ENCODE measurements at places on chromosomes 2 and 18.
A peak's percentile ranks its signal among the peaks of the same experiment; 100 is the strongest.

GRCh38 chr2:68040078-68040477, 22.7 kb downstream of the C1D start:
- DNase-seq: no peak

- no peak for DNase-seq
These were observed 133.4 kb downstream of the FTCDNL1 start for GRCh38 chr2:199717587-199717907.

DNA sequence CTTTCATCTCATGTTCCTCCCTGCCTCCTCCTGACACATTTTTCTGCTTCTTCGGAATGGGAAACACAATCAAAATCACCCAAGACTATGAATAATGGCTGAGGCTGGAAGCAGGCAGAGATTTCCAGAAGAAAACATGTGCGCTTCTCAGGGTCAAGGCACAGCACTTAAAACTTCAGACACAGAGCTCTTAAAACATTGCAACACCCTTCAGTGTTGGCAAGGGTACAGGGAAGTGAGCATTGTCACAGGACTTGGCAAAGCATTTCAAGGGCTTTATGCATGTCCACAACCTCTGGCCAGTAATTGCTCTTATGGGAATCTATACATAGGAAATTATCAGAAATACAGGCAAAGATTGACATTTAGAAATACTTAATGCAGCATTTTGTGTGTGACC, 477.6 kb upstream of the KLHL29 start:
- no peak for DNase-seq

- DNase-seq: no peak
These were observed 46.9 kb downstream of the LNPK start for GRCh38 chr2:175955136-175955535.

DNA sequence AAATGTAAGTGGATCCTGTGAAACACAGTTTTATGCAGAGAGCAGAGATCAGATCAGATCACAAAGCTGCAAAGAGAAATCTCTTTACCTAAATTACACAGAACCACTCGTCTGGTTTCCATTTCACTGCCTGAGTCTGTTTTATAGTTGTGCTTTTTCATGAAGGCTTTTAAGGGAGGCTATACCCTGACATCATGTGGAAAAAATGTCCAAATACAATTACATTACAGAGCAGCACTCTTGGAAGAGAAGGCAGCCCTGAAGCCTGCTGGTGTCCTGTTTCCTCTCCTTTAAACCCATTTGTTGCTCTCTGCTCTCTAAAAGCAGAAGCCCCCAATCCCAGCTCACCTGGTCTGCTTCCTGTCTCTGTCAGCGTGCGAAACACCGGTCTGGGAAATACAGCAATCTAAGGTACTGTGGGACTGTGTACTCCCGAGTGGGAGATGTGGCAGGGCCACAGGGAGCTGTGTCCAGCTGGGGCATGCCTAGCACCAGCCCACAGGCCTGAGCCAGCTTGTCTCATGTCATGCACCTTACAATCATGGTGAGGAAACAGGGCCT, 24.8 kb upstream of the ZFP36L2 start:
- DNase-seq: peak; percentile 37

DNA sequence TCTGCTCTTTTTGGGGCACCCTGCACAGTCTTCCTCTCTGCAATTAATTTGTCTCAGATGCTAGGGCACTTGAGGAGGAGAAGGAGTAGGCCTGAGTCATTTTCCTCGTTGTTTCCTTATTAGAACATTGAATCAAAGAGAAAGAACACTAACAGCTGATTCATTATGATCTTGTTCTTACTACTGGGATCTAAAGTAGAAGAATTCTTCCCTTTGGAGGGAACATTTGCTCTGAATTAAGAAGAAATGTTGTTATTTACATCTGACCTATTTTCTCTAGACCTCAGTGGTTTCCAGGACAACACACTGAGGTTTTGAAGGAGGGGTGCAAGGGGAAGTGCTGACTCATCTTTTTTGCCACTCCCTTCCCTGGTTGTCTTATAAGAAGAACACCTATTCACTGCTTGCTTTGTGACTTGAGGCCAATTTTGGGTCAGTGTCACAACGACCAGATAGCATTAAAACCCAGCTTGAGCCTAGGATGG, 24.3 kb upstream of the STAT1 start:
- no peak for DNase-seq

GRCh38 chr2:157470321-157470720, 26.4 kb upstream of the CYTIP start:
- DNase-seq: no peak

- DNase-seq: no peak
These were observed 2.3 kb upstream of the GLI2 start for GRCh38 chr2:120733238-120733932.

- DNase-seq: no peak
These were observed 207.4 kb upstream of the NRP2 start for GRCh38 chr2:205474741-205475415.

GRCh38 chr18:49186242-49186641, 235.5 kb upstream of the SMAD7 start:
- DNase-seq: no peak

- DNase-seq: peak; percentile 48
These were observed 259.8 kb upstream of the LYPD1 start for GRCh38 chr2:132929786-132930185.

GRCh38 chr18:27467073-27467472, 282.0 kb upstream of the CHST9 start:
- DNase-seq: no peak

GRCh38 chr18:77271576-77272481, 22.2 kb downstream of the GALR1 start:
- DNase-seq: no peak

DNA sequence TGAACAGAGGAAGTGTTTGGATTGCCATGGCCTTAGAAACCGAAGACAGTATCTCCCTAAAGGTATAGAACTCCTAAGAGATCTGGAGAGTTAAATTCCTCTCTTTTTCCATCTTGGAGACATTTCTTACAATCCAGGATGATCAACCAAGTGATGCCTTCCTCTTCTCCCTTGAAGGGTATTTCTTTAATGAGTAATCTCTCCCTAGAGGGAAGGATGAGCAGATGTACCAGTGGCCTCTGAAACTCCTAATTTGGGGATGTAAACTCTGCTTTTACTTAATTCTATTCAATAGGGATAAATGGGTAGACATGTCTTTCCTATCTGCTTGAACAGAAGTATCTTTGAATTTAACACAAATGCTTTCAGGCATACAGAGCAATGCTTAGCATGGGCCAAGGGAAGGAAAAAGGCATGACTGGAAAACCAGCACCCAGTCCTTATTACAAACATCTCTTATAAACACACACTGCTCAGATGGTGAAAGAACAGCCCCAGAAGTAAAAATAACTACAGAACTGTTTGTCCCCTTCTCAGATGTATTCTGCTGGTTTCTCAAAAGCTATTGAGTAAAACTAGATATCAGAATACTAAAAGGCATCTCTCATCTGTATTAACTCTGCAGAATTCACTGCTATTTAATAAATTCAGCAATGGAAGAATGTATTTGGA, 4.7 kb upstream of the THNSL2 start:
- no peak for DNase-seq

DNA sequence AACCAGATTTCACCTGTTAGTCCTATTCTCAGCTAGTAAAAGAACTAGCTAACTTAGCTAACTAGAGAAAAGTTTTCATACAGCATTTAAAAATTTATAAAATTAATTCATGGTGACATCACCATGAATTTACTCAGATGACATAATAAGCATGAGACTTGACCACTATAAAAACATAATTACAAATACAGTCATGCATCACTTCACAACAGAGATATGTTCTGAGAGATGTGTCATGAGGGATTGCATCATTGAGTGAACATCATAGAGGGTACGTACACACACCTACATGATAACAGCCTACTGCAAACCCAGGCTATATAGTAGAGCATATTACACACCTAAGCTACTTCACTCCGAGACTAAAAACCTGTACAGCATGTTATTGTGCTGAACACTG, 481.3 kb upstream of the CHAC2 start:
- DNase-seq: no peak

- no peak for DNase-seq
These were observed 23.7 kb upstream of the GCG start for GRCh38 chr2:162175714-162176113.

GRCh38 chr18:3172097-3172496, 47.7 kb downstream of the MYOM1 start:
- no peak for DNase-seq

DNA sequence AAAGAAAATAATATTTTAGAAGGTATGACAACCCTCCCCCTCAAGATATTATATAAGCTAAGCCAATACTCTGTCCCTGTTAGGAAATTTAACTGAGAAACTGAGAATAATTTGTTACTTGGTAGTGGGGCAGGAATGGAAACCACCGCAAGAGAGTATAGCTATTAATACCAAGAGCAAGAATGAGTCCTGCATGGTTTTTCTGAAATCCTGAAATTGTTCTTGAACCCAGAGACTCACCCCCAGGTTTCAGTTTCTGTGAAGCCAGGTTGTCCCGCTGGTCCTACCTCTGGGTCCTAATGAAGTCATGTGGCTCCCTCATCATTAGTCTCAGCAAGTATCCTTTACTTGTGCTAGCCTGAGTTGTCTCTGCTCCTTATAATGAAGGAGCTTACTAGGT, 671.0 kb upstream of the ACVR2A start:
- DNase-seq: no peak

GRCh38 chr2:26533661-26534060, 55.7 kb upstream of the OTOF start:
- no peak for DNase-seq

- no peak for DNase-seq
These were observed 39.9 kb downstream of the STK17B start for GRCh38 chr2:196131384-196131937.
